Sigmoid colon (tissue), 7 donors: ENCODE measurements at places on chromosomes 2 and 18. TPM values are rescaled to one million over a fixed set of nuclear protein-coding genes. Genes with fewer than 3 reads are reported as not detected.
A peak's percentile ranks its signal among the peaks of the same experiment; 100 is the strongest.

NOSTRIN gene
- 12.5 TPM for total RNA-seq

GRCh38 chr2:62826141-62826540 lies 120.6 kb downstream of the EHBP1 start:
- no peak overlapping the region for H3K27ac ChIP-seq
- H3K36me3 ChIP-seq, result peaks cover 36% of the 10 kb centered on the region
- peaks cover 32% of the 10 kb centered on the region for H3K4me1 ChIP-seq
- H3K27me3 ChIP-seq, result no peaks in the 10 kb centered on the region

DNA sequence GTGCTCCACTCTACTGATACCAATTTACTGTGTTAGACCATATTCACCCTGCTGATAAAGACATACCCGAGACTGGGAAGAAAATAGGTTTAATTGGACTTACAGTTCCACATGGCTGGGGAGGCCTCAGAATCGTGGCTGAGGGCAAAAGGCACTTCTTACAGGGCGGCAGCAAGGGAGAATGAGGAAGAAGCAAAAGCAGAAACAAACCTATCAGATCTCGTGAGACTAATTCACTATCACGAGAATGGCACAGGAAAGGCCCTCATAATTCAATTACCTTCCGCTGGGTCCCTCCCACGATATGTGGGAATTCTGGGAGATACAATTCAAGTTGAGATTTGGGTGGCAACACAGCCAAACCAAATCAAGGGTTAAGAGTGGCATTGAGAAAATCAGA lies 65.2 kb downstream of the LDLRAD4 start:
- H3K27me3 ChIP-seq, result no peaks in the 10 kb centered on the region
- DNase-seq, result no peak
- H3K36me3 ChIP-seq, result peaks cover 6% of the 10 kb centered on the region
- H3K27ac ChIP-seq, result peak overlapping the region; percentile 30

STARD6 gene
- total RNA-seq, result not detected

DNA sequence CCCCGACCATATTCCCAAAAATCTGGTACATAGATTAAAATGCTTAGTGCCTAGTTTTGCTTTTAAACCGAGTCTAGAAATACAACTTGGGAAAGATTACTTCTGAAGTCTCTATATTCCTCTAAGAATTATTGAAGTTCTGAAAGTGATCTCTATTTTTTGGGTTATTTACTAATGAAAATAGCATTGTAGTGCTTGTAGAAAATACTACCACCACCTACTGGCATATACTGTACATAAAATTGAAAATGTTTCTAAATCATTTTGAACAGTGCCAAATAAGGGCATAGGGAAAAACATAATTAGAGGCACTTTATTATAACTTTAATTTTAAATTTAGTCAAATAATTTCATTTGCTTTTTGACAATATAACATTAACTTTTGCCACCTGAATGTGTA lies 1399.6 kb upstream of the ZEB2 start:
- no peak for DNase-seq
- H3K36me3 ChIP-seq, result no peaks in the 10 kb centered on the region
- H3K27me3 ChIP-seq, result no peaks in the 10 kb centered on the region
- no peak overlapping the region for H3K4me3 ChIP-seq
- no peak overlapping the region for H3K27ac ChIP-seq

DNA sequence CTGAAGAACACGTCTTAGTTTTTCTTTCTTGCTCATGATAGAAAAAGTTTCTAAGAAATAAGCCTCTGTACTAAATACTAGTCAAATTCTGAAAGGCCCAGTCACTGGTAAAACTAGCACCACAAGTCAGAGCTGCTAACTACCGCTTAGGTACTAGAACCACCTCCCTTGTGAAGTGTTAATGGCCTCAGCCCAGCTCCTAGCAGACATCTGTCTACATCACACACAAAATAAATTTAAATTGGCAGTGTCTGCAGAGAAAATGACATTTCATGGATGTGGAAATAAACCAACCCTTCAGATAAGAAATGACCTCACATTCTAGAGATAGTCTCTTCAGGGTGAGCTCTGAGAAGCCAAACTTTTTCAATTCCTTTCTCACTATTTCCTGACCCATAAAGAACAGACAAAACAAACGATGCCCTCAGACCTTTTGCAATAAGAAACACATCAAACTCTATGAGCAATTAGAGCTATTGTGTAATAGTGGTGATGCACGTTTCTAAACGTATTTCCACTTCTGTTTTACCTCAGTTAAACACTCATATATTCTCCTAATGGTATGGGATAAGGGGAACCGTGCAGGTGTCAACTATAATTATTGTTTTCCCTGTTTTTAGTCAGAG lies 70.3 kb upstream of the DSG1 start:
- H3K4me1 ChIP-seq, result peaks cover 5% of the 10 kb centered on the region
- H3K4me3 ChIP-seq, result no peak overlapping the region

C1QL2 gene
- not detected for total RNA-seq

FBXO41 gene
- total RNA-seq, result 2.9 TPM

- no peak for DNase-seq
- H3K4me3 ChIP-seq, result no peak overlapping the region
- H3K27me3 ChIP-seq, result no peaks in the 10 kb centered on the region
- H3K27ac ChIP-seq, result no peak overlapping the region
Observed at GRCh38 chr2:149744865-149745264, 157.3 kb upstream of the MMADHC start.

RAD51AP2 gene
- 0.16 TPM for total RNA-seq

- DNase-seq, result no peak
- no peaks in the 10 kb centered on the region for H3K4me1 ChIP-seq
- H3K27ac ChIP-seq, result no peak overlapping the region
- no peaks in the 10 kb centered on the region for H3K36me3 ChIP-seq
Observed at GRCh38 chr2:33605056-33605455, 6.0 kb upstream of the FAM98A start.

DNA sequence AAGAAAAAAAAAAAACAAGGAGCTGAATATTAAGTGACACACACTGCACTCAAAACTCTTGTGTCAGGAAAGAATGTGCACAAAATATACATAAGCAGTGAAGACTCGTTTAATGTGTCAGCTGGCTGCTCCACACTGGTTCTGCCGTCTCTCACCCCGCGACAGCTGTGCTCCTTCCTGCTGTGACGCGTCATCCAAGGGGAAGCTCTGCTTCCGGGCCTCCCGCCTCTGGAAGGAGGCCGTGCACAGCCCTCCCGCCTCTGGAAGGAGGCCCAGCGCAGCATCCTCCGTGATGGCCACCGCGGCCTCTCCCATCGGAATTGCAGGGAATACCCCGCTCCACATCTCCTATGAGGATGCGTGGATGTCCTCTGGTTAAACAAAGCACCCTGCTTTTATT lies 151.0 kb downstream of the HDAC4 start:
- peak; percentile 95 for DNase-seq
- H3K4me1 ChIP-seq, result peaks cover 99% of the 10 kb centered on the region
- peak overlapping the region; percentile 80 for H3K27ac ChIP-seq
- no peaks in the 10 kb centered on the region for H3K27me3 ChIP-seq
- no peak overlapping the region for H3K4me3 ChIP-seq
- H3K36me3 ChIP-seq, result no peaks in the 10 kb centered on the region

- no peaks in the 10 kb centered on the region for H3K36me3 ChIP-seq
- H3K27ac ChIP-seq, result no peak within 1 kb of the TSS
- H3K4me3 ChIP-seq, result peak within 1 kb of the TSS; percentile 49
- peaks cover 17% of the 10 kb centered on the region for H3K27me3 ChIP-seq
- DNase-seq, result no peak
Observed at GRCh38 chr18:32772581-32773381, at the start of gene KLHL14. Gene KLHL14 (minus strand): TSS chr18:32773023. CDS start chr18:32770591, 2,432 bp downstream.

- H3K4me3 ChIP-seq, result no peak overlapping the region
- no peaks in the 10 kb centered on the region for H3K27me3 ChIP-seq
- H3K27ac ChIP-seq, result no peak overlapping the region
- no peaks in the 10 kb centered on the region for H3K36me3 ChIP-seq
Observed at GRCh38 chr2:191618046-191618780, 59.7 kb upstream of the NABP1 start.

AQP12A gene
- total RNA-seq, result not detected

GRCh38 chr2:41344529-41344928 lies 703.3 kb upstream of the PKDCC start:
- DNase-seq, result no peak
- no peaks in the 10 kb centered on the region for H3K4me1 ChIP-seq
- H3K4me3 ChIP-seq, result no peak overlapping the region
- no peaks in the 10 kb centered on the region for H3K27me3 ChIP-seq

DNA sequence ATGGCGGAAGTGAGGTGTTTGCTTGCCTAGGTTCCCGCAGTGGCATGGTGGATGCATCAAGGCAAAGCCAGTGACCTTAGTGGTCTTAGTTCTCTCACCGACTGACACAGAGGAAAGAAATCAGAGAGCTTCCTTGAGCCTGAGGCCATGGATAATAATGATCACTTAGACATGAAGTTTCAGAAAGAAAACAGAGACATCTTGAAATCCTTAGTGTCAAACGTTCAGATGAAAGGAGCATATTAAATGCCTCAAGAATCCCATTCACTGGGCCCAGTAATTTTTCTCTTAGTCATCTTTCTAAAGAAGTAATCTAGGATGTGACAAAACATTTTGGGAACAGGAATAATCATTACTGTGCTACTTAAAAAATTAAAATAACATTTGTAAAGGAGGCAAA lies 35.2 kb downstream of the COPS8 start:
- H3K4me3 ChIP-seq, result no peak overlapping the region
- no peak for DNase-seq
- peak overlapping the region; percentile 55 for H3K27ac ChIP-seq

- H3K27me3 ChIP-seq, result no peaks in the 10 kb centered on the region
- no peaks in the 10 kb centered on the region for H3K4me1 ChIP-seq
- no peak overlapping the region for H3K27ac ChIP-seq
- H3K36me3 ChIP-seq, result no peaks in the 10 kb centered on the region
Observed at GRCh38 chr2:241989074-241989473, 119.5 kb downstream of the RTP5 start.

PSME4 gene
- total RNA-seq, result 79.8 TPM

GRCh38 chr2:134570676-134571075 lies 148.1 kb downstream of the TMEM163 start:
- no peak overlapping the region for H3K4me3 ChIP-seq
- no peak overlapping the region for H3K27ac ChIP-seq
- H3K36me3 ChIP-seq, result no peaks in the 10 kb centered on the region
- H3K4me1 ChIP-seq, result no peaks in the 10 kb centered on the region

DNA sequence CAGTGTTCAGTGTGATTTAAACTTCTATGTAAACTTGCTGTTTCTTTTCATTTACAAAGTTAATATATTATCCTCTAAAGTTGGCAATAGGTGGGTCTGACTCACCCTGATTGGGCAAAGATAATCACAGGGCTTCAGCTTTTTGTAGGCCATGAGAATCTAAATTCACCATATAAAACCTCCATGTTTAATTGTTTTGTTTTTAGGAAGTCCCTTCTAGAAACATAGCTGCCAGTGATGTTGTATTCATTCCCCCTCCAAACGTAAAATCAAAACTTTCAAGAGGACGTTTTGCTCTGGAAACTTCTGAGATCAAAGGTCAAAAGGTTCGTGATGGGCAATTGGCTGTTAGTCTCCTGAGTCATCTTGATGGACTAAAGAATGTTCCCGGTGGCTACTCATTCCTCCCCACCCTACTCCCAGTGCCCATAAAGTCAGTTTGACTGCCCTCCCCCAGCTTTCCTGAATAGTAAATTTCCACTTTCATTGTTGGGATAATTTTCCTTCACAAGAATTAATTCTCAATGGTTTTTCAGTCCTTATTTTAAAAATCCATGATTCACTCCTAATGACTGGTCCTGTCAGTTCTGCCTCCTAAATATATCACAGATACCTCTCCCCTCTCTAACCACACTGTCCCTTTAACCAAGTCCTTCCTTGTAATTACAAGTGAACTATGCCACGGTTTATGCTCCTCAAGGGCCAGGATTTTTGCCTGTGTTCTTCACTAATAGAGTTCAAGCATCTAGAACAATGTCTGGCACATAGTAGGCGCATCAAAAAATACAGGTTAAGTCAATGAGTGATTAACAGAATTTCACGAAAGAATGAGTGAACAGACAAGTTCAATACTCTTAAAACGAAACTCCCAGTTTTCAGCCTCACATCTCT lies 164.4 kb upstream of the VRK2 start:
- H3K27ac ChIP-seq, result no peak overlapping the region
- no peaks in the 10 kb centered on the region for H3K27me3 ChIP-seq
- no peak overlapping the region for H3K4me3 ChIP-seq
- peaks cover 8% of the 10 kb centered on the region for H3K4me1 ChIP-seq
- no peaks in the 10 kb centered on the region for H3K36me3 ChIP-seq

LRRTM4 gene
- 1.1 TPM for total RNA-seq

DNA sequence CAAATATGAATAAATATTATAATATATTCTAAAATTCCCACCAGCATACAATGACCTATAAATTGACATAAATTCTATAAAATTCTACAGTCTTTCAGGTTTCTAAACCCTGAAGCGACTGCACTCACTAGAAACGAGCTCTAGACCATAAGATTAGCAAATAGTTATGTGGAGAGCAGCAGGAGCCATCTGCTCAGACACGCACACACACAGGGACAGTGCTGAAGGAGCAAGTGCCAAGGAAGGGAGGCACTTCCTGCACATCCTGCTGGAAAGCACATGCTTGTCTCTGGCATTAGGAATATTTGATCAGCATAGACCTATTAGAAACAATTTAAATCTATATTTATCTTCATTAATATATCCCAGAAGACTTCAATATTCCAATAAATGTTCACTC lies 713.9 kb upstream of the CDH2 start:
- no peak overlapping the region for H3K4me3 ChIP-seq
- H3K27me3 ChIP-seq, result no peaks in the 10 kb centered on the region
- DNase-seq, result no peak
- H3K36me3 ChIP-seq, result no peaks in the 10 kb centered on the region

DNA sequence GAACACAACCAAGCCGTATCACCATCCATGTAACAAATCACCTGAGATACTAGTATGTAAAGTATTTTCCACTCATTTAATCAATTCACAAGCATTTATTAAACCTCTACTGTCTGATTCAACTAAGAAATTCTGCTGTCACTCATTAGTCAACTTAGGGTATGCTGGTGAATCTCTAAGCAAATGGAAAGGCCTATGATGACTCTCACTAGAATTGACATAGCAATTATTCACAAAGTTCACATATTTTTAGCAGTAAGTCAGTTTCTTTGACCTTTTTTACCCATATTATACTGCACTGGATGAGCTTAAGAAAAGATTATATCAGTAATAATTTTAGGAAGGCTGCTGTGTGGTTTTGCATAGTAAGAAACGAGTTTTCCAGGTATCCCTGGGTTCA lies 130.1 kb downstream of the SLC8A1 start:
- no peaks in the 10 kb centered on the region for H3K36me3 ChIP-seq
- H3K4me1 ChIP-seq, result peaks cover 20% of the 10 kb centered on the region
- no peak overlapping the region for H3K27ac ChIP-seq
- H3K27me3 ChIP-seq, result no peaks in the 10 kb centered on the region

GRCh38 chr18:10285283-10285640 lies 169.2 kb upstream of the APCDD1 start:
- no peaks in the 10 kb centered on the region for H3K4me1 ChIP-seq
- H3K27ac ChIP-seq, result no peak overlapping the region
- H3K36me3 ChIP-seq, result no peaks in the 10 kb centered on the region
- H3K4me3 ChIP-seq, result no peak overlapping the region

GRCh38 chr2:1068241-1068640 lies 117.6 kb downstream of the SNTG2 start:
- no peak overlapping the region for H3K27ac ChIP-seq
- no peaks in the 10 kb centered on the region for H3K27me3 ChIP-seq
- no peaks in the 10 kb centered on the region for H3K36me3 ChIP-seq
- no peak overlapping the region for H3K4me3 ChIP-seq
